ENCODE measurements at places on chromosomes 3 and 15. TPM values are rescaled to one million over a fixed set of nuclear protein-coding genes. Genes with fewer than 3 reads are reported as not detected.

The PP2D1 gene
- total RNA-seq = not detected

The ADCY5 gene
- total RNA-seq = not detected

The NR2E3 gene
- not detected for total RNA-seq

The CDHR4 gene
- total RNA-seq = not detected

- DNase-seq = peak; percentile 82
Observed at GRCh38 chr3:55488398-55489055, 1.4 kb upstream of the WNT5A start.

GRCh38 chr15:66214246-66214645, 39.3 kb downstream of the MEGF11 start:
- no peak for DNase-seq

GRCh38 chr3:143450632-143451031, 331.1 kb downstream of the CHST2 start:
- no peak for DNase-seq

DNA sequence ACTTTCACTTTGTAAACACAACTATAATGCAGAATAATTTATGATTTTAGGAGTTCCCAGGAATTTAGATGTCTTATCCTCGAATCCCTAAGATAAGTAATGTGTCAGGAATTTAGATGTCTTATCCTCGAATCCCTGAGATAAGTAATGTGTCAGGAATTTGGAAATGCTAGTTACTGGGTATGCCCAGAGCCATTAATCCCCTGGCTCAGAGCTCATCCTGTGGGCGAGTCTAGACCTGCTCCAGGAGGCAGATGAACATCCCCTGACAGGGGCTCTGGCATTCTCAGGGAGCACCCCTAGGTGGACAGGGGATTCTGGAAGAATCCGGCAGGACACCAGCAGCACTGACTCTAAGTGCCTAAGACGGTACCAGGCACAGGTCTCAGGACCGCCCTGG, 163.3 kb downstream of the ARRDC4 start:
- DNase-seq = peak; percentile 27

GRCh38 chr3:47347217-47347801, 33.5 kb upstream of the PTPN23 start:
- DNase-seq = peak; percentile 24

GRCh38 chr3:171782617-171783016, 27.7 kb downstream of the PLD1 start:
- no peak for DNase-seq

DNA sequence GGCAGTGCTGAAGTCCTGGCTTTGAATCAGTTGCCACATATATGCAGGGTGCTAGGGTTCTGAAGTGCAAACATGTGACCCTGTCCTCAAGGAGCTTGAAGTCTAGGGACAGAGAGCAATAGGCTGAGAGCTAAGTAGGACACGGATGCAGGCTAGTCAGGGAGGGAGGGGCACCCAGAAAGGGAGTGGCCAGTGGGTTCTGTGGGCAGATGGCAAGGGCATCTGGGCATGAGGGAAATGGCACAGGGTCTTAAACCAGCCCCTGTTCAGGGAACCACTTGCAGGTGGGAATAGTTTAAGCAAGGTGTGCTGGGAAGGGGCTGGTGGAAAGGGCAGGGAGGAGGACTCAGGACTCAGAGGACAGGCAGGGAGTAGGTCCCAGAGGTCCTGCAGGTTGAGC, 46.4 kb upstream of the EPHB1 start:
- no peak for DNase-seq
